ENCODE measurements at places on chromosomes 11 and 22.

DNA sequence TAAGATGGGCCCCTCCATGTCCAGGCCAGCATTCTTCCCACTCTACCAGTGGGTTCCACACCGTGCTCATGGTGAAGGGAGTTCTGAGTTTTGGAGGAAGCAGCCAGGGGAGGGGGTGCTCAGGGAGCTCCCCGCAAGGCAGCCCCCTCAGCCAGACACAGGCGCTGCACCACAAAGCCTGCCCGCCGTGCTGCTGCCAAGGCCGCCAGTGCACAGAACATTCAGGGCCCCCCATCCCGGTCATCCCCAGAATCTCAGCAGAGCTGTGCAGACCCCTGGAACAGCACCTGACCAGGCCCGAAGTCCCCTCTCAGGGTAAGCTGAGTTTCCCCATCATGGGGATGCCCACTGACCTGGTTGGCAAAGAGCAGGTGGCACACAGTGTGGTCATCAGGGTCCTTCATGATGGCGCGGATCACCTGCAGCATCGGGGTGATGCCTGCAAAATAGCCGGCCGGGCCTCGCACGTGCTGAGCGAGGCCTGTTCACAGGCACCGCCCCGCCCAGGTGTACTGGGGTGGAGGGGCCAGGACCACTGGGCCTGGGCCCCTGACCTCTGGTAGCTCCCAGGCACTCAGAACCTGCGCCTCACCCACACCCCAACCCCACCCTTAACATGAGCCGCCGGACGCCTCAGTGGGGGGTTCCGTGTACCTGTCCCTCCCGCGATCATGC, 12.4 kb upstream of the POLDIP3 start:
- no peak for DNase-seq

GRCh38 chr11:117752071-117752470, 44.9 kb downstream of the DSCAML1 start:
- no peak for DNase-seq

DNA sequence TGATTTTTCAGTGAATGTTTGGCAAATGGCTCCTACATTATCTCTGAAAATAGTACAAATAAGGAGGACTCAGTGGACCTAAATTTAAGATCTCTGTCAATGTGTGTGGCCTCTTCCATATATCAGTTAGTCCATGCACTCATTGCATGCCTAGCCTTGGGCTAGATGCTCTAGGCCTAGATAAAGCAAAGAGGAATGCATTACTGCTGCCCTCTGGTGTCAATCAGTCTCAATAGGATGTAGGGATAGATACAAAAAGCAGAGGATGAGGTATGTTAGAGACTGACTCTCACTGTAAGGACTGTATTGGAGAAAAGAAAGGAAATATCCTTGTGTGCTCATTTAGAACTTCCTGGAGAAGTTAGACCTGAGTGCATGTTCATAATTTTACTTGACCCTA, 42.0 kb downstream of the MS4A2 start:
- DNase-seq: no peak

DNA sequence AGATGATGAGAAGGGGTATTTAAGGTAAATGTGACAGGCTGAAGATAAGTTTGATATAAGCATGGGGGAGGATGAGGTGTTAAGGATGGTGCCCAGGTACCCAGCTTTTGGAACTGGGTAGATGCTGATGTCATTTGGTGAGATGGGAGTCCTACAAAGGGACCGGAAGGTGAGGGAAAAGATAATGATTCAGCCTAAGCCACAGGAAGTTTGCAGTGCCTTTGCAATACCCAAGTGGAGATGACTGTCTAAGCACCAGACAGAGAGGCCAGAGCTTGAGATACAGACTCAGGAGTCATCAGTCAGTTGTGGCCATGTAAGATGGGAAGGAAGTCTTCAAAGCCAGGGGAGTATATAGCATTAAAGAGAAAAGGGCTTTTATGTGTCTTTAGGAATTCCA, 30.0 kb upstream of the SMCO4 start:
- no peak for DNase-seq

DNA sequence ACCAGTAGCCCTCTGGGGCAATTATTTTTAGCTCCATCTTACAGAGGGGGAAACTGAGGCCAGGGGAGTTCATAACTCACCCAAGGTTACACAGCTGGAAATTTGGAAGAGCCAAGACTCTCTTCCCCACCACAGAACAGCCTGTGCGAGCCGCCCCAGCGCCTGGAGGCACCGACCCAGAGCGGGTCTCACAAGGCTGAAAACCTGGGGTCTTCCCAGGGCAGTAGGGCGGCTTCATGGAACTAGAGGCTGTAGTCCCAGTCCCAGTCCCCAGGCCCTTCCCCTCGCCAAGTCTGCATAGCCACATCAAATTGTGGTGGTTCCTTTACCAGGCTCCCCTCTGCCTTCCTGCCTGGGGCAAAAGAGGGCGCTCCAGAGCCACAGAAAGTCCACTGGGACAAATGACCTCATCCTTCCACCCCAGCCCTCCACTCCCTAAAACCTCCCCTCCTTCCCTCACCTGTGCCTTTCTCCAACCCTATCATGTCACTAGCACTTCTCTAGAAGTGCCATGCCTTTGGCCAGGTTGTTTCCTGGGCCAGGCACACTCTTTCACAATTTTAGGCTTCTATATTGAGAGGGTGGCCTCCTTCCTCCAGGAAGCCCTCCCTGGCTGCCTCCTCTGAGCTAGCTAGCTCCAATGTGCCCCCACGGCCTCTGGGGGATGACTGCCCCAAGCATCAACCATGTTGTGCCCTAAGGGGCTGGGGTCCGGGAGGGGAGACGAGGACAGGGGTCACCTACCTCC, 15.2 kb upstream of the CDC42EP1 start:
- no peak for DNase-seq

DNA sequence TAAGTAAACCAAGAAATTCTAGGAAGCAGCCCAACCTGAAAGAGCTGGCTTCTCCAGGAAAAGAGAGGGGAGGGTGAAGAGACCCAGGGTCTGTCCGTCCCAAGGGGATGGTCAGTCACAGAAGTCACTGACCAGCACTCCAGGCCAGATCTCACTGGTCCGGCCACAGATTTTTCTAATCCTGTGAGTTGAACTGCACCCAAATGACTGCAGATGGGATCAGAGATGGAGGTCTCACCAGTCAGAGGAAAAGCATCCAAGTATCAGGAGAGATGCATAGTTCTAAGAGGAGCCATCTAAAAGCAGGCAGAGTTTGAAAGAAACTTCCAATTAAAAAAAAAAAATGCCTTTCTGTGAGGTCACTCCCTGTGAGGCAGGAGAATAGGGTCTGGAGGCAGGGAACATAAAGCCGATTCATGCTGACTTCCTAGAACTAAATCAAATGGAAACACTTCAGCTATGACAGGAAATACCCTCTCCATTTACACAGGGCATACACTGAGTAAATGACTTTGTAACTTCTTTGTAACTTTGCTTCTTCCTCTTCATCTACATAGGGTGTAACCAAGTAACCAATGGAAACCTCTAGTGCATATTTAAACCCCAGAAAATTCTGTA, 144.5 kb downstream of the CCDC34 start:
- DNase-seq: no peak

DNA sequence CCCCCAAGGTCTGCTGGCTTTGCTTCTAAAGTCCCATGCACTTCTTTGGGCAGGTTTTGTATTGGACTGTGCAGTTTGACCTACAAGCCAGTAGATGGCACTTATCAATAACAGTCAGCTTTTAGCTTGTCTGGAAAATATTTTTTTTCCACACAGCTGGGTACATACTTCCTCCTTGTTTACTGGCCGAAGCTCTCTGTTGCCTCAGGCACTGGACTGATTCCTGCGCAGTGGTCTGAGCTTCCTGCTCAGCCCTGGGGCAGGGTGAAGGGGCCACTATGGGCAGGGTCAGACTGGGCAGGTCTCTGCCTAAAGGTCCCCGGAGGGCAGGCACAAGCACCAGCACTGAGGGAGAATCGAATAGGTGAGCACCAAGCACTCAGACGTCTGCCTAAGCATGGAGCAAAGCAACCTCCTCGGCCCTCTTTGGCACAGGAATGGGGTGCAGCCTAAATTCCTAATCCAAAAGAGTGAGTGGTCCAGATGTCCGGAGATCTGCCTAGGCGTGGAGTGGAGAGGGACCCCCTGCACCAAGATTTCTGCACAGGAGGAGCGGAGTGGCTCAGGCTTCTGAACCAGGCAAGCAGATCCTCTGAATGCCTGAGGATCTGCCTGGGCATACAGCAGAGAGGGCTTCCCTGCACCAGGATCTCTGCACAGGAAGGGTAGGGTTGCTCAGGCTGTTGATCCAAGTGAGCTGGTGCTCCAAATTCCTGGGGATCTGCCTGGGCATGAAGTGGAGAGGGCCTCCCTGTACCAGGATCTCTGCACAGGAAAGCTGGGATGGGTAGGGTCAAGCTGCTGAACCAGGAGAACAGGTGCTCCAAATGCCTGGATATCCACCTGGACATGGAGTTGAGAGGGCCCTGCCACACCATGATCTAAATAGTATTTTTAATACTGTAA, 105.9 kb upstream of the C11orf58 start:
- DNase-seq: no peak
